Stimulated activated CD4-positive, alpha-beta T cell treated with anti-CD3 and anti-CD28 coated beads, Interleukin-15, amount 100 ng/mL, for 1 hour (primary cell): ENCODE measurements at places on chromosomes 12 and 14.

GRCh38 chr12:120504587-120504986 is 8.7 kb downstream of the DYNLL1 start:
- DNase-seq: no peak

GRCh38 chr12:42691991-42692557 is 102.5 kb upstream of the PRICKLE1 start:
- DNase-seq: no peak

DNA sequence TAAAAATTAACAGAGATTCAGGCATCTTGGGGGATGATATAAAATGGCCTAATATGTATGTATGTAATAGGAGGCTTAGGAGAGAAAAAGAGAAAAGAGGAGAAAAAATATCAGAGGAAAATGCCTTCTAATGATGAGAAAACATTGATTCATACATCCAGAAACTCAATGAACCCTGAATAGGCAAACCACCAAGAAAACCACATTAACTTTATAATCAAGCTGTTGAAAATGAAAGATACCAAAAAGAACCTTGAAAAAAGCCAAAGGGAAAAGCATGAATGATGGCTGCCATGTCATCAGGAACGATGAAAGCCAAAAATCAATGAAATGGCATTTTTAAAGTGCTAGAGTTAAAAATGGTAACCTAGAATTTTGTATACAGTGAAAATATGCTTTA is 180.2 kb downstream of the EPS8 start:
- no peak for DNase-seq

DNA sequence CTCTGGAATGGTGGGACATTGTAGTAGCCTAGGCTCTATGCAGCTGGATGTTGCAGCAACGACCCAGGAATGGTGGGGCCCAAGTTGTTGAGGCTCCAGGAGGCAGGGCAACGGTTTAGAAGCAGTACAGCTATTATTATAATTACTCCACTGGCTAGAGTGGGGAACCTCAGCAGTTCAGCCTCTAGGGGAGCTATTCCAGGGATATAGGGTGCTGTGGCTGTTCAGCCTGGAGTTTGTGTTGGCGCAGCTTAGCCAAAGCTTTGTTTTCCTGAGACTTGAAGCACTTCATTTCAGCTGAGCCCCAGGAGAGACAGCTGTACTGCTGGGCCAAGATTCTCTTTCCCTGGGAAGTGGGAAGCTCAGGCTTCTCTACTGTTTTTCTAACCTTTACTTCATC is 1023.0 kb upstream of the ATXN7L3B start:
- no peak for DNase-seq

- no peak for DNase-seq
Measured at GRCh38 chr12:58774731-58775130, 145.6 kb downstream of the LRIG3 start.

DNA sequence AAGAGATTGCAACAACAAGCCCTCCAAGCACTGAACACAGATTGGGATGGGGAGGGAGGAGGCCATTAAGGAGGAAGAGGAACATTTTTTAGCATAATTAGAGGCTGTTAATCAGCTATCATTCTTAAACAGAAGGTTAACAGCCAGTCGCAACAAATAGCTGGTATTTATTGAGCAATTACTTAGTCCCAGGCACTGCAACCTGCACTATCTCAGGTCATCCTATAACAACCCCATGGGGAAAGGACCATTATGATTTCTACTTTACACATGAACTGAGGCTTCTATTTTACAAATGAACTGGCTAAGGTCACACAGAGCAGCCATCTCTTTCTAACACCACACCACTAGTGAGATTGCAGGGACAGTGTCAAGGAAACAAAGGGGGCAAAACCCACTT is 10.4 kb downstream of the RAB35 start:
- no peak for DNase-seq
